Lower lobe of right lung (tissue), 2 donors: ENCODE measurements at places on chromosomes 4 and X.
A peak's percentile ranks its signal among the peaks of the same experiment; 100 is the strongest.

GRCh38 chr4:114481856-114482255 is 116.8 kb upstream of the UGT8 start:
- H3K27ac ChIP-seq, result no peak overlapping the region
- DNase-seq, result no peak
- H3K36me3 ChIP-seq, result no peaks in the 10 kb centered on the region
- no peaks in the 10 kb centered on the region for H3K27me3 ChIP-seq
- H3K4me3 ChIP-seq, result no peak overlapping the region
- no peaks in the 10 kb centered on the region for H3K4me1 ChIP-seq

DNA sequence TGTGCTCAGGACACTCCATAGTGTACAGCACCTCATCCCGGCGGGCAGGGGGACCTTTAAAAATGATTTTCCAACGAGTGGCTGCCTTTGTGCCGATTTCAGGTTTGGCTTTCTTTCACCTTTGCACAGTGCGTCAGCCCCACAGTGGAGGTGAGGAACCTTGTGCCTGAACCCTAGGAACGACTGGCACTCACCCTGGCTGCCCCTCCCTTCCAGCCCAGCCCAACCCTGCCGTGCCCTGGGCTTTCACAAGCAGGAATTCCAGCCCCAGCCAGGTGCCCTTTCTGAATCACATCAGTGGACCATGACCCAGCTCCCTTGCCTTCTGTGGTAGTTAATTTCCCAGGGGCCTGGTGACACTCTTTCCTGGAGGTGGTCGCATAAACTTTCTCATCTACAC is 1.3 kb downstream of the TMEM164 start:
- H3K27ac ChIP-seq, result peak overlapping the region; percentile 83
- peaks cover 29% of the 10 kb centered on the region for H3K4me1 ChIP-seq
- DNase-seq, result peak; percentile 63

GRCh38 chr4:11341337-11342043 is 87.2 kb downstream of the HS3ST1 start:
- DNase-seq, result no peak
- no peaks in the 10 kb centered on the region for H3K4me1 ChIP-seq
- H3K27ac ChIP-seq, result no peak overlapping the region
- no peak overlapping the region for H3K4me3 ChIP-seq

DNA sequence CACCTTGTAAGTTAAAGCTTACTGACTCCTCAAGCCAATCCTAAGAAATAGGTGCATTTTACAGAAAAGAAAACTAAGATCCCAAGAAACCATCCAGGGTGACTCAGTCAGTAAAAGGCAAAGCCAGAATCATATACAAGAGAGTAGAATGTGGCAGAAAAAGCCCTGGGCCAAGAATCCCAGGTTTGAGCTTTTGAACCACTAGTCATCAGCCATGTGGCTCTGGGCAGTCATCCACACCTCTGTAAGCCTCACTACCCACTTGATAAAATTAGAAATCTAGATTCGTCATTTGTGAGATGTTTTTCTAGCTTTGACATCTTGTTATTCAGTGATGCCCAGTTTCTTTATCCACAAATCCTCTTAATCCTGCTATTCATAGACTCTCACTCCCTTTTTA is 122.2 kb upstream of the PDE5A start:
- no peaks in the 10 kb centered on the region for H3K4me1 ChIP-seq
- no peaks in the 10 kb centered on the region for H3K36me3 ChIP-seq
- DNase-seq, result no peak
